ENCODE measurements at places on chromosomes 6 and 20.

- DNase-seq: no peak
Observed at GRCh38 chr6:158461954-158462353, 97.9 kb upstream of the TMEM181 start.

DNA sequence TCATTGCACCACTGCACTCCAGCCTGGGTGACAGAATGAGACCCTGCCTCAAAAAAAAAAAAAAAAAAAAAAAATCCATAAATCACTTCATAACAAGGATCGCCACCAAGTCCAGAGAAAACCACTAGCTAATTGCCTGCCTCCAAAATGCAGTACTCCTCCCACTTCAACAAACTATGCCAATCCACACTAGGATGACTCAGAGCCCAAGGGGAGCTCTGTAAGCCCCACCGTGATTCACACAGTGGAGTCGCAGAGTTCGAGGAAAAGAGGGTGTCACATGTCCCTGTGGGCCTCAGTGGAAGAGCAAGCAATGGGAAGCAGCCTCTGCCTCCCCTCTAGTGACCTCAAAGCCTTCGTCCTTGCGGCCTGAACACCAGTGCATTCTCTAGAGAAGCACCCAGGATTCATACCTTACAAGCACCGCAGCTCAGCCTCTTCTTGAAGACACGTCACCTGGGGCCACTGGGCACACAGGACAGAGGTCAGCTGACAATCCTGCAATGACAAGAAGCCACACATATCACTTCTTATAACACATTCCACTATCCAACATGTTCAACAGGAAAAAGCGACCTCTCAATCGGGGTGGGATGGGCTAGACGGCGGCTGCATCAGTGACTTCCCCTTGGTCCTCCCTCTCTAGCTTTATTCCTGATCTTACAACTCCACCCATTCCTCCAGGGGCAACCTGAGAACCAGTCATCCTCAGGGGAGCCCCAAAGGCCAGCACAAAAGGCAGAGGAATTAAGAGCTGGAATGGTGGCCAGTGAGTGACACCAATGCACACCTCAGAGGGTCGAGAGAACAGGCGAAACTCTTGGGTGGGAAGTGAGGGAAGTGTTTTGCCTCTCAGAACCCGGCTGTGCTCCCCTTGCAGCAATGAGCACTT, 8.9 kb downstream of the SNHG17 start:
- no peak for DNase-seq

- no peak for DNase-seq
Observed at GRCh38 chr6:143271024-143271423, 179.5 kb downstream of the ADAT2 start.

DNA sequence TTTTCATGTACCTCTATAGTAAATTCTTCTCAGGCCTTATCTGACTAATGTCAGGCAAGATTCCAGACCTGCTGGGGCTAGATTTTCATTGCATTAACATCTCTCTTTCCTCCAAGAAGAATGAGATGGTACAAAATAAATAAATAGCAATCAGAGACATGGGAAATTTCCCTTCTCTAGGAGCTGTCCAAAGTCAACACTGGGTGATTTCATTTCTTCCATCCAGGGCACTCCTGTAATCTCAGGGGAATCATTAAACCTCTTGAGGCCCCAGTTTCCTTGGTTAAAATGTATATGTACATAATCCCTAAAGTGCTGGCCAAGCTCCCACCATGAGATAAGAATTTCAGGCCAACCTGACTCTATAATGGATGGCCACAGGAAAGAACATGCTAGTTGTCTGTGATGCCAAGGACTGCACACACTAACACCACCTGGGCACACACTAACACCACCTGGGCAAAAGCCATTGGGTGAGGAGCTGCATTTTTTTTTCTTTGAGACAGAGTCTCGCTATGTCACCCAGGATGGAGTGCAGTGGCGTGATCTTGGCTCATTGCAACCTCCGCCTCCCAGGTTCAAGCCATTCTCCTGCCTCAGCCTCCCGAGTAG, 912 bp downstream of the IL17F start:
- no peak for DNase-seq

GRCh38 chr6:104705916-104706442, 153.7 kb downstream of the HACE1 start:
- DNase-seq: no peak

DNA sequence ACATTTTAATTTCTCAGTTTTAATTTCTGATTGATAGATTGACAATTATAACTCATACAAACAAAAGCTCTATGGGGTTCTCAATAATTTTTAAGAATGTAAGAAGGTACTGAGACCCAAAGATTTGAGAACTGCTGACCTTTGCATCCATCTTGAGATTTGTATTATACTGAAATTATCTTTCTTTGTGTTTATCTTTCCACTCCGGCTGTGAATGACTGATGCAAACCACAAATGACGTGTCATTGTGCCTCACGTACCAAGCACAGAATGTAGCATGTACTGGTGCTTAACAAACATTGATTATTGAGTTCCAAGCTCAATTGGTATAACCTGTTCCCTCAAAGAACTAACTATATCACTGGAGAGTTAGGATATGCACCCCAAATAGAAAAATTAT, 152.1 kb upstream of the SMLR1 start:
- DNase-seq: no peak

All from endothelial cell (in vitro differentiated cells).